ENCODE measurements at places on chromosomes 13 and 19. TPM values are rescaled to one million over a fixed set of nuclear protein-coding genes. Genes with fewer than 3 reads are reported as not detected.
A peak's percentile ranks its signal among the peaks of the same experiment; 100 is the strongest.

The OVOL3 gene
- not detected for total RNA-seq

- DNase-seq, result no peak
Measured at GRCh38 chr19:35360880-35361420, 2.7 kb downstream of the FFAR3 start.

The KCNJ14 gene
- total RNA-seq, result 1.4 TPM

DNA sequence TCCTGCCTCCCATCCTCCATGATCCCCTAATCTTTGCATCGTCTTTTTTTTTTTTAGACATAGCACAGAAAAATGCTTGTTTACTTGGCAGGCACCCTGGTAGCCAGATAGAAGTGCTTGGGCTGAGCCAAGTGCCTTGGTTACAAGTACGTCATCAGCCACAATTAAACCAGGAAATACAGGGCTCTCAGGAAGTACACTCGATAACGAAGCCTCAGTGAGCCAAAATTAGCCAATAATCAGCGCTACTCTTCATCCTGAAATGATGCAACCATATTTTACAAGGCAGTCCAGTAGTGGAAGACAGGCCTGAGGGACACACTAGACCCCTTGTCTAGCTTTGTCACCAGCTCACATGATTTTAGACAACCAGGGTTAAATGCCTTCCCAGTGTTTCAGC is 194.0 kb upstream of the NBEA start:
- DNase-seq, result peak; percentile 92

- no peak for DNase-seq
Measured at GRCh38 chr13:59542303-59542702, 621.4 kb downstream of the DIAPH3 start.

DNA sequence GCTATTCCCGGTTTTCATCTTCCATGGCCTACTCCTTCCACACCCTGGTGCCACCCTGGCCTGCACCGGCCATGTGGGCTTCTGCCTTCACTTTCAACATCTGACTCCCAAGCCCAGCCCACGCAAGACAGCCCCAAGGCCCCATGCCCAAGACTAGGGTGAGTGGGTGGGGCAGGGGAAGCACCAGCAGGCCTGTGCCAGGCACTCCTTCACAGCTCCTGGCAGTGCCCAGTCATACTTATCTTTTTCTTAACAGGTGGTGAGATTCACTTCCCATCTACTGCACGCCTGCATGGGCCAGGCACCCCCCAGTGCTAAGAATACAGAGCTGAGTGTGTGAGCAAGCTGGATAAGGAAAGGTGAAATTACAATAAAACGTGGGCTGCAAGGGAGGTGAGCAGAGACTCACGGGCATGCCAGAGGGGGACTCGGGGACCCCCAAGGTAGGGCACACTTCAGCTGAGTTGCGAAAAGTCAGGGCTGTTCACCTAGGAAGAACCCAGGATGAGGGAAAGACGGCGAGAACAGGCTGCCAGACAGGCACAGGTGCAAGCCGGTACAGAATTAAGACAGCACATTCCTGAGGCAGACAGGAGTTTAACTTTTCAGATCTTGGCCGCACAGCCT is 55.7 kb downstream of the COL4A1 start:
- no peak for DNase-seq

- no peak for DNase-seq
Measured at GRCh38 chr13:48679941-48680680, 26.4 kb downstream of the CYSLTR2 start.

GRCh38 chr13:27622102-27622820 is 569 bp downstream of the POLR1D start:
- DNase-seq, result peak; percentile 18

- no peak for DNase-seq
Measured at GRCh38 chr13:40228496-40228895, 437.9 kb downstream of the FOXO1 start.

GRCh38 chr19:29804493-29804892 is 7.3 kb upstream of the CCNE1 start:
- DNase-seq, result no peak

The CABP5 gene
- not detected for total RNA-seq

DNA sequence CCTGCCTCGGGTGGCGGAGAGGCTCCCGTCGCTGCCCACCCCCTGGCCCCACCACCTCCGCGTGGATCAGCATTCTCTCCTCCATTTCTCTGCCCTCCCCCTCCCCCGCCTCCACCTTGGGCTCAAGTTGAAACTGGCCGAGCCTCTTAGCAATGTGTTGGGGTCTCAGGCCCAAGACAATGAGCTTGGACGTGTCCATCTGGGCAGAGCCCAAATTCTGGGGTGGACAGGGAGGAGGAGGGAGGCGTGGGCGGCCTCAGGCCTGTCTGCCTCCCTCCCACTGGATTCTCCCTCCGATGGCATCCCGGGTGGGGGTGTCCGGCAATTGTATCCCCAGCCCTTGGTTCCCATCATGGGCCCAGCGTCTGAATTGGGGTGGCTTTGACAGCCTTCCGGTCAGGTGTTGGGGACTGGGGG is 1.2 kb downstream of the CELF5 start:
- no peak for DNase-seq

The KCNN1 gene
- 1.6 TPM for total RNA-seq

DNA sequence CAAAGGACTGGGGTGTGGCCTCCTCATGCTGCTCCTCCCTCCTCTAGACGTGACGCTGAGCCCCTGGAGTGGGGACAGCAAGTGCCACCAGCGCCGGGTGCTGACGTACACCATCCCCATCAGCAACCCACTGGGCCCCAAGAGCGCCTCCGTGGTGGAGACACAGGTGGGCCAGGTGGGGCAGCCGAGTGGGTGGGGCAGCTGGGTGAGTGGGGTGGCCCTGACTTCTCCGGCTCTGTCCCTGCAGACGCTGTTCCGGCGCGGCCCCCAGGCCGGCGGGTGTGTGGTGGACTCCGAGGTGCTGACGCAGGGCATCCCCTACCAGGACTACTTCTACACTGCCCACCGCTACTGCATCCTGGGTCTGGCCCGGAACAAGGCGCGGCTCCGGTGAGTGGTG is 11.1 kb upstream of the SCN1B start:
- no peak for DNase-seq

- DNase-seq, result no peak
Measured at GRCh38 chr19:47267350-47267759, 7.3 kb upstream of the INAFM1 start.

DNA sequence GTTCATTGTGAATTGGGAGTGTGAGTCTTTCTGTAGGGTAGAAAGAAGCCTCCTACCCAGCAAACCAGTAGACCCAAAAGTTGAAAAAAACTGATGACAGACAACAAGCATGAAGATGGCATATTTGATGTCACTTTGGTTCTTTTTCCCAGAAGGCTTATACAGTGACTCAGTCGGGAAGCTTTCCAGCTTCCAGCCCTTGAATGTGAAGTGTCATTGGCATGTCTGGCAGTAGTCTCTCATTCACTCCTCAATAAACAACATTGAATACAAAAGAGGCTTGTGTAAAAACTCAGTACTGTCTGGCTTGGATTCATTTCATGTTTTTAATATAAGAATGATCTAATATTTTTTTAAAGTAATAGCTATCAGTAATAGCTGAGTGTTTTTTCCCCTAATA is 68.7 kb downstream of the IPO5 start:
- peak; percentile 84 for DNase-seq
